ENCODE measurements at places on chromosomes 12 and 14.

DNA sequence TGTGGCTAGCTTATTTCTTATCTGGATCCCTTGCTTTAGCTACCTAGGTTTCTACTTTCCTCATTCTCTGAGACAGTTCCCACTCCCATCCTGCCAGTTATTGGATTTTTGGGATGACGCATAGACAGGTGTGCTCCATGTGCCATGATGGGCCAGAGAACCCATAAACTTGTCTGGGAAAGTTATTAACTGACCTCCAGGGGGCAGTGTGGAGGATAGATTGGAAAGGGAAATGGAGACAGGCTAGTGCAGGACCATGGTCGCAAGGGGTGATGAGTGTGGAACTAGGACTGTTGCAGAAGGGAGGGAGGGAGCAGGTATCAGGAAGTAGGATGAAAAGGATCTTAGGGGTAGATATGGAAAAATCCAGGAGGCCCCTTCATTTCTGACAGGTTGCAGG lies 80.3 kb downstream of the ESRRB start:
- DNase-seq: no peak

GRCh38 chr12:92294676-92295440 lies 149.2 kb upstream of the BTG1 start:
- DNase-seq: no peak

- no peak for DNase-seq
These were observed 121.2 kb downstream of the MIPOL1 start for GRCh38 chr14:37318938-37319337.

GRCh38 chr14:78959674-78960264 lies 789.6 kb downstream of the NRXN3 start:
- DNase-seq: peak; percentile 81

DNA sequence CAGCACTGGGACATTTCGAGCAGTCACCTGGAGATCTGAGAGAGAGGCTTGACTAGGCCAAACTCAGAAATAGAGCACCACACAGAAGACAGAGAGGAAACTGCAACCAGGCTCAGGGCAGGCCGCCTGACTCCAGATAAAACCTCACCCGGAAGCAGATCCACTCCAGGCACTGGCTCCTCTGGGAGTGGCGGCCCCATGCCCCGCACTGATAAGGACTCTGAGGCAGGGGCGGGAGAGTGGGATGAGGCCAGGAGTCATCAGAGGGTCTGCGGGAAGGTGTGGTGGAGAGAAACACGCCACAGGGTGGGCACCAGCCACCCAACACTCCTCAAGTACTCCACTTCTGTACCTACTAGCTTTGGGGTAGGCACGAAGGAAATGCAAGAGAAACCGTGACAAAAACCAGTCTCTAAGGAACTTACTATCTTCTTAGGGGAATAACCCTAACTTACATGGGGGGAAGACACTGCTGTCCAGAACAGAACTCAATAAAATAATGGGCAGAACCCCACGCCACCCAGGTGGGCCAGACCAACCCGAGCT lies 71.3 kb downstream of the CHGA start:
- no peak for DNase-seq

GRCh38 chr14:92462568-92462967 lies 51.0 kb upstream of the RIN3 start:
- peak; percentile 35 for DNase-seq

DNA sequence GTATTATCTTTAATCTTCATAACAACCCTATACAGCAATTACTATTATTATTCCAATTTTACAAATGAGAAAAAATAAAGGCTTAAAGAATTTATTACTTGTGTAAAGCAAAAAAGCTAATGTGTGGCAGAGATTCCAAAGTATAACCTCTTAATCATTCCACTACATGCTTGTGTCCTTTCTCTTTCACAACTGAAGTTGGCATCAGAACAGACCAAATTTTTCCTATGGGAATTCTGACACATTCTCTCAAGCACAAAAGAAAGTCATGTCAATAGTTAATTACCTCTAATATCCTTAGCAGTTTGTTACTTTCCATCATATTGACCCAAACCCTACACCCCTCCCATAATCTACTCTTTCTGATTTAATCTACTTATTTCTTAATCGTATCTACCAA lies 86.7 kb downstream of the BCL2L14 start:
- DNase-seq: no peak

- DNase-seq: peak; percentile 66
These were observed at the start of gene GPR68 for GRCh38 chr14:91244501-91244901. GPR68 (minus strand) TSS chr14:91244704; CDS start chr14:91235050, 9,654 bp downstream.

DNA sequence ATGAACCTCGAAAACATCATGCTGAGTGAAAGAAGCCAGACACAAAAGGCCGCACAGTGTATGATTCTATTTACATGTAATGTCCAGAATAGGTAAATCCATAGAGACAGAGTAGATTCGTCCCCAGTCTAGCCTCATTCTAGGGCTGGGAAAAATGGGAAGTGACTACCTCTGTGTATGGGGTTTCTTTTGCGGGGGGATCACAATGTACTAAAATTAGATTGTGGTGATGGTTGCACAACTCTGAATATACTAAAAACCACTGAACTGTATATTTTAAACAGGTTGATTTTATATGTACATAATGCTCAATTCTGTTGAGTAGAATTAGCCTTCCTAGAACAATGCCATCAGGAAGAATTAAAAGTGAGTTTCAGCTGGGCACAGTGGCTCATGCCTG lies 6.3 kb upstream of the RILPL2 start:
- no peak for DNase-seq

DNA sequence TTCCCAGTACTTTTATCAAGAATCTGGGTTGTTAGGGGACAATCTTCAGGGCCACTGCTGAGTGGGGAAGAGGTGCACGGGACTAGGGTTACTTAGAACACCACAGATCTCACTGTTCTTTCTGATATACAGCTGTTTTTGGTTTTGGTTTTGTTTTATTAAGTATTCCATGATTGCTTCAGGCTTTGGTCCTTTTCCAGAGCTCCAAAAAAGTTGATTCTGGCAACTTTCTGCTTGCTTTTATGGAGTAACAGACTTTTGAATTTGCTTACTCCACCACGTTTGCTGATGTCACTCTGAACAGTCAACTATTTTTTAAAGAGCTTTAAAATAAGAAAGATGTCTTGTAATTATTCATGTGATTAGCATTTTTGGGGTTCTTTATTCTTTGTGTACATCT lies 368.1 kb upstream of the FOXG1 start:
- DNase-seq: no peak
